ENCODE measurements at places on chromosomes 2 and 18.

DNA sequence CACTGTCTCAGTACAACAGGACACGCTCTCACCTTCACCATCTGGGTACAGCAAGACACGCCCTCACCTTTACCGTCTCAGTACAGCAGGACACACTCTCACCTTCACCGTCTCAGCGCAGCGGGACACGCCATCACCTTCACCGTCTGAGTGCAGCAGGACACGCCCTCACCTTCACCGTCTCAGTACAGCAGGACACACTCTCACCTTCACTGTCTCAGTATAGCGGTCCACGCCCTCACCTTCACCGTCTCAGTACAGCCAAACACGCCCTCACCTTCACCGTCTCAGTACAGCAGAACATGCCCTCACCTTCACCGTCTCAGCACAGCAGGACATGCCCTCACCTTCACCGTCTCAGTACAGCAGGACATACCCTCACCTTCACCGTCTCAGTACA lies 109.9 kb upstream of the CTDP1 start:
- no peak for DNase-seq

DNA sequence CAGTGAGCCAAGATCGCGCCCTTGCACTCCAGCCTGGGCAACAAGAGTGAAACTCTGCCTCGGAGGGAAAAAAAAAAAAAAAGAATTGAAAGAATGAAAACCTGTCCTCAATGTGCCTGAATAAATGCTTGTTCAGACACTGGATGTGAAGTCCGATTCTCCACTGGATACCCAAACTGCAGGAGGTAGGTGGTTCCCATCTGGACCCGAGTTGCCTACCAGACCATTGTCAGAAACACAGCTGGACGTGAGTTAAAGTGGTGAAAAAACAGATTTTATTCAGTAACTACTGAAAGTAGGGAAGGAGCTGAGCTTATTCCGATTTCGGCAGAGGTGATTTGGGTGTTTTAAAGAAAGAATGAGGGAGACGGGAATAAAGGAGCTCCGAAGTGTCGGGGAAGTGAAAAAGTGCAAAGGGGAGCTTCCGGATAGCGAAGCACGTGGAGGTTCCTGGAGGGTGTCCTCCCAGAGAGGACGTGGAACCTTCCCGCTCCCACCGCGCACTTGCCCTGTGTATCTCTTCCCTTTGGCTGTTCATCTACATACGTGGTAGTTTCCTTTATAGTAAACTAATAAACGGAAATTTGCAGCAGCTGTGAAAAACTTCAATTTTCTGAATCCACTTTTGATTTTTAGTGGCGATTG lies 10.4 kb upstream of the ZDBF2 start:
- DNase-seq = no peak

DNA sequence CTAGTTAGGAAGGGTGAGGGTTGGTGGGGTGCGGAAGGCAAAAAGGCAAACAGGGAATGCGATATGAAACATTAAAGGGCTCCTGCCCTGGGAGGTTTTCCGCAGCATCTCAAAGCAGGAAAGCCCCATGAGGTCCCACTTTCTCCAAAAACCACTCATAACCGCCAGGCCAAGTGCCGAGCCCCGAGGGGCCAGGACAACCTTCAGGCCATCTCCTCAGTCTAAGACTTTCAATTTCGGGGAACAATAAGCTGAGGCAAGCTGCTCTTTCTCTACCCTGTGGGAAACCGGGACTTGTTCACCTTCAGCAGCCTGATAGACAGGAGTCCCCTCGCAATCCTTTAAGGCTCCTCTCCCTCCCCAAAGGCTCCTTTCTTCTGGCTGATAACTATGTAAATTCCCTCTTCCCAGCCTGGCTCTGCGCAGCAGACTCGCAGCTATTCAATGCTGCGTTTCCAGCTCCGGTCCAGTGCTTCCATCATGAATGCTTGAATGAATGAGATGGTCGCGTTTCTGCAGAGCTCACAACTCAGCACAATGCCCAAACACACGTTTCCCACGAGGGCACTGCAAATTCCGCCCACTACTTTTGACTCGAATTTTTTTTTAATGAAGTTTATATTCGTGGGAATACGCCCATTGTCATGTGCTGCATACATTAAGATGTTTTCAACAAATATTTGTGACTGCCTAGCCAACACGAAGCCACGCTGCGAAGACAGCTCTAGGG lies 1.4 kb downstream of the LAMA1 start:
- no peak for DNase-seq

- no peak for DNase-seq
Observed at GRCh38 chr18:67199993-67200617, 316.4 kb downstream of the DSEL start.

DNA sequence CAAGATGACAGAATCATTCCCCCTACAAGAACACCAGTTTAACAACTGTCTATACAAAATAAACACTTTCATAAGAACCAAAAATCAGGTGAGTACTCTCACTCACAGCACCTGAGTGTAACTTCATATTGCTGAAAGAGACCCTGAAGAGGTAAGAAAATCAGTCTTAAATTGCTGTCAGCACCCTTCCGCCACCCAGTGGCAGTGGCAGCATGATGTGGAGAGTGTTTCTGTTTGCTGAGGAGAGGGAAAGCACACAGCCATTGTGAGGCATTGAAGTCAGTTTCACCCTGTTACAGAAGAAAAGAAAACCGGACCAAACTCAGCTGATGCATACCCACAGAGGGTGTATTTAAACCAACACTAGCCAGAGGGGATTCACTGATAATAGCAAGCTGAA lies 1240.8 kb upstream of the CRIM1 start:
- DNase-seq = no peak

GRCh38 chr2:150191349-150191748 lies 296.1 kb downstream of the RND3 start:
- DNase-seq = no peak

DNA sequence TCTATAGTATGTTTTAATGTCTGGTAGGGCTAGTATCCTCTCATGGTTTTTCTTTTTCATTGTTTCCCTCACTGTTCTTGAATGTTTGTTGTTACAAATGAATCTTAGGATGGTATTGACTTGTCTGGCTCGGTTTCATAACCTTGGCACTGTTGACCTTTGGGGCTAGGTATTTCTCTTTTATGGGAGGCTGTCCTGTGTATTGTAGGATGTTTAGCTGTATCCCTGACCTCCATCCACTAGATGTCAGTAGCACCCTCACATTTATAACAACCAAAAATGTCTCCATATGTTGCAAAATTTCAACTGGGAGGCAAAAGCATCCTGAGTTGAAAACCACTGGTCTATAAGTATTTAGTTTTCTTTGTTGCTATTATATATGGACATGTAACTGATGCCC lies 7.0 kb upstream of the AOX1 start:
- no peak for DNase-seq

DNA sequence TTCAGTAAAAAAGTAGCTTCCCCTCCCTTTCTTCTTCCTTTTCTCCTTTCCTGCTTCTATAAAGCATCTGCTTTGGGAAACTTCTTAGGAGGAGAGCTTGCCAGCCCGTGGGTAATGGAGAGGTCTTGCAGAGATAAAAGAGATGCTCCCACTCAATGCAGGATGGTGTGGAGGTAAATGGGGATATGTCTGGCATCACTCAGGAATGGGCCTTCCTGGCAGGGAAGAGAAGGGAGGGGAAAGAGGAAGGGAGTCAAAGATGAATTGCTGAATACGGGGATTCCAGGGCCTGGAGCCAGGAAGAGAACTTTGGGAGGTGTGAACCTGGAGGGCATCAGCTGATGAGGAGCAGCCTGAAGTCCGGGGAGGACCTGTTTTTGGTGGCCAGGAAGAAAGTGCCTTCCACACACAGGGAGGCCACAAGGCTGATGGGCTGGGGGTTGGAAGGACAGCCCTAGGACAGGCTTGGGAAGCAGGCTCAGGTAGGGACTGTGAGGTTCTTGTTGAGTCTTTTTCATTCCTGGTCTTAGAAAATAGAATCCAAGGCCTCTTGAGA lies 25.2 kb downstream of the IL1B start:
- DNase-seq = no peak

DNA sequence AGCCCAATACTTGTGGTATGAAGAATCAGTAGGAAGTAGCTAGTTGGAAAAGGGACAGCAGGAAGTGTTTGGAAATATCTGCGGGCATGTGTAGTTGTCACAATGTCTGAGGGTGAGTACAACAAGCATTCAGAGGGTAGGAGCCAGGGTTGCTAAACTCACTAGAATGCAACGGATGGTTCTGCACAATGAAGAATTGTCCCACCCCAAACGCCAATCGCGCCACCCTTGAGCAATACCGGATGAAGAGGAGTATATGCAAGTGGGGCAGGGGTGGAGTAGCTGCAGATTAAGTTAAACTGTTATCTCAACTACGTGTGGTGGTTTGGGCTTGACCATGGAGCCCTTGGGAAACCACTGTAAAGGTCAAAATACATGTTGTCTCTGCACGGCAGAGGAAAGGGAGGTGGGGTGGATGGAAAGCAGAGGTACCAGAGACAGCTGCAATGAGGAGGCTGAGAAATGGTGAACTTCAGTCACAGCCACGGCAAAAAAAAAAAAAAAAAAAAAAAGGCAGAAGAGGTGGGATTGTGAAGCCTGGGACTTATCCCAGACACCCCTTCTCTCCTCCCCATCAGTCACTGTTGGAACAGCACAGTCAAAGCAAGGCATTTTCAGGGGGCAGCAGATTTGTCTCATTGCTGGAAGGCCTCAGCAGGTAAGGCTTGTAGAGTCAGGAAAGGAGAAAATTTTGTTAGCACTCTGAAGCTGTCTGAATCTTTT lies 5.2 kb downstream of the CCL20 start:
- no peak for DNase-seq

- no peak for DNase-seq
Observed at GRCh38 chr2:233535271-233535670, 31.3 kb downstream of the USP40 start.

- DNase-seq = no peak
Observed at GRCh38 chr2:204415406-204416181, 129.7 kb upstream of the PARD3B start.

- no peak for DNase-seq
Observed at GRCh38 chr2:27664154-27664574, 475 bp downstream of the SLC4A1AP start.

GRCh38 chr2:8364668-8365067 lies 317.2 kb upstream of the ID2 start:
- no peak for DNase-seq

DNA sequence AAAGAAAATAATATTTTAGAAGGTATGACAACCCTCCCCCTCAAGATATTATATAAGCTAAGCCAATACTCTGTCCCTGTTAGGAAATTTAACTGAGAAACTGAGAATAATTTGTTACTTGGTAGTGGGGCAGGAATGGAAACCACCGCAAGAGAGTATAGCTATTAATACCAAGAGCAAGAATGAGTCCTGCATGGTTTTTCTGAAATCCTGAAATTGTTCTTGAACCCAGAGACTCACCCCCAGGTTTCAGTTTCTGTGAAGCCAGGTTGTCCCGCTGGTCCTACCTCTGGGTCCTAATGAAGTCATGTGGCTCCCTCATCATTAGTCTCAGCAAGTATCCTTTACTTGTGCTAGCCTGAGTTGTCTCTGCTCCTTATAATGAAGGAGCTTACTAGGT lies 671.0 kb upstream of the ACVR2A start:
- DNase-seq = no peak

DNA sequence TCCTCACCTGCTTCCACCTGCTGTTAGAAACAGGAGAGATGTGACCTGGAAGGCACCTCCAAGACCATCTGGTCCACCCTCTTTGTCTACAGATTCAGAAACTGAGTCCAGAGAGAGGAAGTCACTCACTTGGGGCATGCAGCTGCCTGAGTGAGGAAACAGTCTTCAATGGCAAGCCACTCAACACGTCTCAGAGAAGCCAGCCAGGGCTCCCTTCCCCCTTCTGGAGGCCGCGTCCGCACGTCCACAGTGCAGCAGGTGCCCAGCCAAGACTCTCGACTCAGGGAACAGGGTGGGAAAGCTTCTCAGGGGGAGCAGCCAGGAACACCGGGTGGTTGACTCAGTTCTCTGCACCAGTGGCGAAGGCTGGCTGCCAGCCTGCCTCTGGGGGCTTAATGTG lies 201.7 kb downstream of the BCL11A start:
- DNase-seq = no peak

DNA sequence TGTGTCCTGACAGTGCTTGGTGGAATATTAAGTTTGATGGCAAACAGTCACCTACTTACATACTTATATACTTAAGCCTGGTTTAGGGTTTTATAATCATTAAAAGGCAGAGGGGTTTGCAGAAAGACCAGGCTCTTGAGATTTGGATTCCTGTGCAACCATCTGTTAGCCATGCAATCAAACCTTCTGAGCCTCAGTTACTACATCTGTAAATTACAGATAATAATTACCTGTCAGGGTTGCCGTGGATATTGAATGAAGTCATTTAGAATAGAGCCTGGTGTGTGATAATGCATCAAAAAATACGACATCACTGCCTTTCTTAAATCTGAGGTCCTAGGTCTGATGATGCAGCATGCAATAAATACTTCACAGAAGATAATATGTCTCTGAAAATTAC lies 152.9 kb downstream of the ARHGAP28 start:
- DNase-seq = no peak

- no peak for DNase-seq
Observed at GRCh38 chr2:109348671-109349502, 219.9 kb downstream of the SH3RF3 start.

GRCh38 chr2:42874949-42875801 lies 82.8 kb upstream of the HAAO start:
- no peak for DNase-seq

GRCh38 chr2:28271919-28272250 lies 120.8 kb upstream of the FOSL2 start:
- no peak for DNase-seq

DNA sequence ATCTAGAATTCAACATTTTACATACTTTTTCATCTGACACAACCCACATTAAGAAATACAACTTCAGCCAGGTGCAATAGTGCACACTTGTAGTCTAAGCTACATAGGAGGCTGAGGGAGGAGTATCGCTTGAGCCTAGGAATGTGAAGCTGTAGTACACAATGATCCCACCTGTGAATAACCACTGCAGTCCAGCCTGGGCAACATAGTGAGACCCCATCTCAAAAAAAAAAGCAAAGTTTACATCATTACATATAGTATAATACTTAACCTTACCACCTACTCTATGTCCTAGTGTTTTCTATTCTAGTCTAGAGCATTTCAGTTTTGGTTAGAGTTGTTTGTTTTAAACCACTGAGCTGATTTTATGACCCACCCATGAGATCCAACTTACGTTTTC lies 86.5 kb upstream of the FAM117B start:
- DNase-seq = no peak

GRCh38 chr2:18610090-18610489 lies 20.7 kb upstream of the NT5C1B start:
- DNase-seq = no peak

All from amniotic stem cell (primary cell).